ENCODE measurements at places on chromosomes 7 and 10.

DNA sequence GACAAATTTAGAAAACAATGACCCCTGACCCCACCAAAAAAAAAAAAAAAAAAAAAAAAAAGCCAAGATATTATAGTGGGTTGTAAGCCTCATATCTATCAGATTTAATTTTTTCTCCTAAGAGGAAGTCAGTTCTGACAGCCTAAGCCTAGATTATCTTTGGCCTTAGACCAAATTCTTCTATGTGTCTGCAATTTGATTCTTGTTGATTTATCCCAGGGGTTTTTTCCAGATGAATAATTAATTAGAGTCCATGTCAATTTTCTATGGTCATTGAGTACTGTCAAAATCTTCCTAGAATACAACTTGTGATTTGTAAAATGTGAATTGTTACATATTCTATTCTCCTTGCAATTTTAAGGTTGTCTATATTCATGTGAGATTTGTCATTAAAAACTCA, 151.6 kb upstream of the CACNA2D1 start:
- no peak for DNase-seq

GRCh38 chr10:118042827-118043242, 3.9 kb downstream of the RAB11FIP2 start:
- no peak for DNase-seq

DNA sequence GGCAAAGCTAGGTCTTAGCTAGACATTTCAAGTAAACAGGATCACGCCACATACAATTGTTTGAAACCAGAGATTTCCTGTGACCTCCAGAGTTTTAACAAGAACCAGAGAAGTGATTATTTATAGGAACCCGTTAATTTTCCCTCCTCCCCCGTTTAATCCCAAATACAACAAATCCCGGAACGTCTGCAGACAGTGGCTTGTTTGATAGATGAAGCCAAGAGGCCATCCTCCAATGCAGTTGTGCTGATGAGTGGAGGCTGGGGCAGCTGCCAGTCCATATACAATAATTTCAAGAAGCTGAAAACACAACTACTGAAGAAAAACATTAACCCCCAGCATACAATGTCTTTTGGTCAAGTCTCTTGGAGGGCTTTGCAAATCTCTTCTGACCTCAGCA, 971.6 kb upstream of the ZNF722 start:
- no peak for DNase-seq

- DNase-seq = no peak
Measured at GRCh38 chr10:124150807-124151417, 57.5 kb upstream of the CHST15 start.

All from activated T-helper 1 cell treated with Interleukin-2 at 50 U/mL for 16 hours (primary cell).